Stimulated activated CD4-positive, alpha-beta T cell treated with anti-CD3 and anti-CD28 coated beads, Interleukin-15, amount 100 ng/mL, for 1 hour (primary cell): ENCODE measurements at places on chromosomes 1 and 21.

DNA sequence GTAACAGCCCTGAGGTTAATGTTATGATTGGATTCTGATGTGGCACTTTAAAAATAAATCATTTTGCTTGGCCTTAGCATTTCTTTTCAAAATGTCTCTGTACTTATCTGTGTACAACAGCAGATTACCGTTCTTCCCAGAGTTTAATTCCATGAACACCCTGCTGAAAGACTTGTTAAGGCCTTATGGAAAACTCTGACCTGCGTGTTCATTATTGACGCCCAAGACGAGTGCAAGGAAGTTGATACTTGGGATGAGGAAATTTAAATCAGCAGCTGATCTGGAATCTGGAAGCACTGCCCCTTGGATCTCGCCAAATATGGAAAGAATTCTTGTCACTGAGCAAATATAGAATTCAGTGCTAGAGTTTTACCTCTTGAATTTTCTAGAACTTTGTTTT, 6.7 kb downstream of the ERG start:
- no peak for DNase-seq

DNA sequence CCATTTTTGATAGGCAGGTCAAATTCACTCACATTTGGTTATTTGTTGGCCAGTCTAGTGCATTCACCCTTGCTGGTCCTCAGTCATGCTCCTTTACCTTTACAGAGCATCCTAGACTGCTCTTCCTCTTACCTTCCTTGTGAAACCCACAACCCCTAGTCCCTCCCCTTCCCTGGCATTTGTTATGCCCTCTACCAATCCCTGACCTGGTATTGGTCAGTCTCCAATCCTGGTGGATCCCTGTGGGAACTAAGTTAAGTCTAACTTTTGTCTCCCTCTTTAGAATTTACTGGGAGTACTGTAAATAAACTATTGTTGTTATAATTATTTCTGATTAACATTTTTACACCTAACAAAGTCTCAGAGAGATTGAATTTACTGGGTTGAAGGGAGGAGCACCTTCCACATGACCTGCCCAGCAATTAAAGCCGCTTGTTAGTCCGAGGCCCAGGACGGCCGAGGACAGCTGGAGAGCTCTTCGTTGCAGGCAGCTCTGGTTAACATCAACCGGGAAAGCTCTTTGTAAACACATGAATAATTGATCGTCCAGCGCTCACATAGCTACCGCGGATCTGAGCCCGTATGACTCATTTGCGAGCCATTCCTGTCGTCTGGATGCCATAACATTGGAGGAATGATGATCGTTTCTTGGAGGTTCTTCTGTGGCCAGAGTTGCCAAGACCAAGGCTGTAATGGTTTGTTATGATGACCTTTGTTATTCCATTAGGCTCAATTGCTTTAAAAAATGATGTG, 31.9 kb downstream of the MTARC1 start:
- DNase-seq = no peak

DNA sequence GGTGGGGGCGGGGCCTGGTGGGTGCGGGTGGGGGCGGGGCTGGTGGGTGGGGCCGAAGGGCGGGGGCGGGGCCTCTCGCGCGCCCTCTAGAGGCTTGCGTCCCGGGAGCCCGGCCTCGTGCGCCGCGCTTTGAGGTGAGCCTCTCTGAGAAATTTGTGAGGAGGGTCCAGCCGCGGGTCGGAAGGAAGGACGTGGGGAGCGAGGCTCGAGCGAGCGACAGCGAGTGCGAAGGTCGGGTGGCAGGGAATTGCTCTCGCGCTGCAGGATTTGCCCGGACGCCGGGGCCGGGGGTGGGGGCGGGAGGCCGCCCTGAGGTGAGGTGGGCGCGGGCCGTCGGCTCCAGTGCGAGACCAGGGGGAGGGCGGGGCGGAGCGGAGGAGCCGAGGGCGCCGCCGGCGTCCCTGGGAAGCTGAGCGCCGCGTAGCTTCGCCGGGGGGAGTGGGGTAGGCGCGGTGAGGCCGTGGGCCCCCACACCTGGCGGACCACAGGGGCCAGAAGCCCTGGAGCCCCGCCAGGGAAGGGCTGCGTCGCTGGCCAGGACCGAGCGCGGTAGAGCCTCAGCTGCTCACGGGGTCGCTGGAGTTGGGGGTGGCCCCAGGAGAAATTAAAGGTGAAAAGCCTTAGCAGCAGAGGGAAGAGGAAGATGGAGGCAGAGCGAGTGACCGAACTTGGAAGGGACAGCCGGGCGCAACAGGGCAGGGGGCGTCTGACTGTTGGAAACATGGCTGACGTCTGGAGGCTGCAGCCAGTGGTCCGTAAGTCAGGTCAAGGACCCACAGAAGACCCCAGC, 754 bp upstream of the LSS start:
- DNase-seq = no peak

DNA sequence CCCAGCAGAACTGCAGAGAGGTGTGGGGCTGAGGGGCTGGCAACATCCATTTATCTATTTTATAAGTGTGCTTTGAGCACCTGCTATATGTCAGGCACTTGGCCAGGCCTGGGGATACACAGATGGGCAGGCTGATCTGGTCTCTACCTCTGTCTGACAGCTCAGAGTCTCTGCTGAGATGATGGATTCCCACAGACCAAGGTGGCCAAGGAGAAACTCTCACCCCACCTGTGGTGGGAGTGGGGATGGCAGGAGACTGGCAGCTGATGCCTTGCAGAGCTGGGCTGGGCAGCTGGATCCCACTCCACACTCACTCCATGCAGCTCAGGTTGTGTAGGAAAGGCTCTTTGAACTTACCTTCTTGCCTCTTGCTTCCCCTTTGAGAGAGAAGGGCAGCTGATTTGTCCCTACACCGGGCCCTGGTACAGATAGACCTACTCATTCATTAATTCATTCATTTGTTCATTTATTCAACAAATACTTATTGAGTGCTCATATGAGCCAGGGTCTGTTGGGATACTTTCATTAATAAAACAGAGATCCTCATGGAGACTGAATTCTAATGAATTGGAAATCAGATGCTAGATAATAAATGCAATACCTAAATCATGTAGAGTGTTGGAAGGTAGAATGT, 9.0 kb downstream of the ADORA1 start:
- no peak for DNase-seq

DNA sequence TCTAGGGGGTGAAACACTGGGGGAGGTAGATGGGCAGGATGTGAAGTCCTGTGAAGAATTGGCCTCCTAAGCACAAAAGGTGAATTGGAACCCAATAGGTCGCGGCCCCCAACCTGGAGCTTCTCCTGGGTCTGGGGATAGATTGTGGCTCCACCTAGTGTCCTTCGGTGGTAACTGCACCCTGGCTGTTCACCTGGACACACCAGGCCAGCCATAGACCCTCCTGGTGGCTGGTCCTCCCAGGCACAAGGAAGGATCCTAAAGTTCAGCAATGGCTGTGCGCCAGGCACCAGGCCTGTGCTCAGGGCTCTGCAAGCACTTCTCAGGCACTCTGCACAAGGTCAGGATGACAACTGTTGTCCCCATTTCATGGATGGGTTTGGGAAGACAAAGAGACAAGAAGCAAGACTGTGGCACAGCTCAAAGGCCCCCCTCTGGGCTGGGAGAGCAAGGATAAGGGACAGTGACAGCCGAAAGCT, 13.5 kb downstream of the ESPN start:
- peak; percentile 52 for DNase-seq

GRCh38 chr21:41478319-41479177, 29.4 kb downstream of the TMPRSS2 start:
- DNase-seq = no peak

- no peak for DNase-seq
Measured at GRCh38 chr1:52973841-52974240, 46.8 kb downstream of the SCP2 start.

GRCh38 chr21:45544449-45545235, 2.4 kb upstream of the SLC19A1 start:
- no peak for DNase-seq

- DNase-seq = no peak
Measured at GRCh38 chr1:96749618-96750017, 28.0 kb downstream of the PTBP2 start.

DNA sequence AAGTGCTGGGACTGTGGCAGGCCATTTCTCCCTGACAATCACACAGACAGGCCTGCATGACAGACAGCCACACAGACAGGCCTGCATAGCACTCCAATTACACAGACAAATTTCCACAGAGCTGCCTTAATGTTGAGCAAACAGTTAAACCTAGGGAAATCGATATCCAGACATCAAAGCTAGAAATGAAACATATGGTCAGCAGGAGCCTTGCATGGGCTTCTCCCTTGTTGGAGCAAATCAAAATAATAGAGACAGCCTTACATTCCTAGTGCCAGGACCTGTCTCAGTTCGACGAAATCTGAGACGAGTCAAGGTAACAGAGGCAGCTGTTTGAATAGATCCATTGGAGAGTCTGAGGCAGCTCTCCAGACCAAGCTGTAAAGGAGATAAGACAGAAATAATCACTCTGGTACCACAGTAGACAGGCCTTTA, 42.4 kb downstream of the OLFML3 start:
- DNase-seq = no peak

GRCh38 chr1:93678491-93678890, 3.1 kb downstream of the BCAR3 start:
- no peak for DNase-seq

GRCh38 chr1:22739648-22740385, 29.2 kb downstream of the EPHB2 start:
- no peak for DNase-seq

DNA sequence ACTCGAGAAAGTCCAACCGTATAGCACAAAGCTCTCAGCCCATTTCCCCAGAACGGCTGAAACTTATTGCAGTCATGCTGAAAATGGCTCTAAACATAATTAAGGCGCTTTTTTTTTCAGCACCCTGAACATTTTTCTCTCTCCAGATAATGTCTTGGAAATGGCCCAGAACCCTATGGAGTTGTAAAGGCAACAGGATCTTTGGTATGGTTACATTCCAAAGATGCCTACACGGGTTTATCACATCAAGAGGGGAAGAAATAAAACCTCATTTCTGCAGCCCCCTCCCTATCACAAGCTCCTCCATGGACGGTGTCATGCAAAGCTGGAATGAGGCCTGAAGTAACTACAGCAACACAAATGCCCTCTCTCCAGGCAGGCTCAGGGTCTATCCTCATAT, 126.4 kb upstream of the GALNT2 start:
- DNase-seq = no peak

GRCh38 chr1:156655151-156655903, 13.4 kb downstream of the BCAN start:
- no peak for DNase-seq

DNA sequence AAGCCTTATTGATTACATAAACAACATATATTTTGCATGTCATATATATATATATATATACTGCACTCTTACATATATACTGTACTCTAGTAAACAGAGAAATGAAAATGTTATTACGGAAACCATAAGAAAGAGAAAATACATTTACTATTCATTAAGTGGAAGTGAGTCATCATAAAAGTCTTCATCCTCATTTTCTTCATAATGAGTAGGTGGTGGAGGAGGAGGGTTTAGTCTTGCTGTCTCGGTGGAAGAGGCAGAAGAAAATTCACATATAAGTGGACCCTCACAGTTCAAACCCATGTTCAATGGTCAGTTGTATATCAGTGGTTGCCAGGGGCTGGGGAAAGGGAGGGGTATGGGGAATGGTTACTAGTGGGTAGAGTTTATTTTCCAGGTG, 8.0 kb upstream of the IFNLR1 start:
- DNase-seq = no peak

DNA sequence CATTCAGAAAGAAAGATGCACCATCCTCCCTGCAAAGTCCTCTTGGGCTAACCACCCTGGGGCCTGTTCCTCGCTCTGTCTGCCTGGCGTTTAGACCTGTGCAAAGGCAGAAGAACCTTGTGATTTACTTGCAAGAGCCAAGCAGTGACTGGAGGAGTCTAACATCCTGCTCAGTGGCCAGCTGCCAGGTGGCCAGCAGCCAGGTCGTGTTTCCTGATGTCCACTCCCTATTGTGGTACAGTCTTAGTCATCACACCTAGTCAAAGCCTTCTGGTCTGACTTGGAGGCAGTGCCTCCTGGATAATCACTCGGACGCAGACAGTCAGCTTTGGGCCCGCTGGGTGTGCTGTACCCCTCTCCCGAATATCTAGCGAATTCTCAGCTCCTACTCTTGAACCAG, 118.1 kb downstream of the PGBD5 start:
- no peak for DNase-seq

GRCh38 chr1:225747566-225747965, 30.1 kb upstream of the SRP9 start:
- DNase-seq = no peak

DNA sequence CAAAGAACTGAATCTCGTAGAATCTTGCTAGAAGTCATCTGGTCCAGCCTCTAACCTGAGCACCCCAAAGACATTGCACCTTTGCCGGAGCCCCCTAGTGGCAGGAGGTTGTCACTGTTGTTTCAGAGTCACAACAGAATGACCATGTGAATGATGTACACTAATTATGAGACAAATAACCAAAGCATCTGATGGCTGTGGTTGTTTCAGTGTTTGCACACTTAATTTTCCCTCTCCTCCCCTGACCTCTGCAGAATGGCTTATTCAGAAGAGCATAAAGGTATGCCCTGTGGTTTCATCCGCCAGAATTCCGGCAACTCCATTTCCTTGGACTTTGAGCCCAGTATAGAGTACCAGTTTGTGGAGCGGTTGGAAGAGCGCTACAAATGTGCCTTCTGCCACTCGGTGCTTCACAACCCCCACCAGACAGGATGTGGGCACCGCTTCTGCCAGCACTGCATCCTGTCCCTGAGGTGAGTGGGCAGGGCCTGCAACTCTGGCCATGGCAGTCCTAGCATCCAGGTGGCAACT, 26.4 kb downstream of the TRAF5 start:
- no peak for DNase-seq

- DNase-seq = no peak
Measured at GRCh38 chr1:205972491-205973168, 29.4 kb upstream of the SLC26A9 start.

DNA sequence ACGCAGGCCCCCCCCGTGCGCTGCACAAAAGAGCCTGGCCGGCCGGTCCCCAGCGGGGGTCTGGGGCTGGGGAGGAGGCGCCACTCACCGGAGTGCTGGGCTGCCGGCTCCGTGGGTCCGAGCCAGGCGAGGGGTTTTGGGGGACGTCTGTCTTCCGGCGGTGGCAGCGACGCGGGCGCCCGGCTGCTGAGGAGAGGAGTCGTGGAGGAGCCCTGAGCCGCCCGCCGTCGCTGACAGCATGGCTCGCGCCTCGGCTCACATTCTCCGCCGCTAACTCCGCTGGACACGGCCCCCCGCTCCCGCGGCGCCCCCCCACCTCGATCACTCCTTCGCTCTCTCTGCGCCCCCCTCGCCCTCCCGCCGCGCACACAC, 649 bp downstream of the AHDC1 start:
- peak; percentile 21 for DNase-seq

DNA sequence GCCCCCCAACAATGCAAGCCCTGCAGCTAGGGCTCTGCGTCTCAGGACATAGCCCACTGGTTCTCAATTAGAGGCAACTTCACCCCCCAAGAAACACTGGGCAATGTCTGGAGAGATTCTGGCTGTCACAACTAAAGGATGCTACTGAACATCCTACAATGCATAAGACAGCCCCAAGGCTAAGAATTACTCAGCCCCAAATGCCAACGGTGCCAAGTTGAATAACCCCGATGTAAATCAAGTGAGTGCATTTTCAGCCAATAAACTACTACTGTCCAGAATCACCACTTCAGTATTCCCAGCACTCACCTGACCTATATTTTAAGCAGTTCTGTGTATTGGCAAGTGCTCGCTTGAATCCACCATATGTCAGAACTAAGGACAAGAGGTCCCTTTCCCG, 6.9 kb downstream of the RIPK4 start:
- no peak for DNase-seq

GRCh38 chr1:66140072-66140471, 347.4 kb downstream of the PDE4B start:
- DNase-seq = no peak
